Caudate nucleus (tissue), 63 donors: ENCODE measurements at places on chromosomes 2 and 18.

DNA sequence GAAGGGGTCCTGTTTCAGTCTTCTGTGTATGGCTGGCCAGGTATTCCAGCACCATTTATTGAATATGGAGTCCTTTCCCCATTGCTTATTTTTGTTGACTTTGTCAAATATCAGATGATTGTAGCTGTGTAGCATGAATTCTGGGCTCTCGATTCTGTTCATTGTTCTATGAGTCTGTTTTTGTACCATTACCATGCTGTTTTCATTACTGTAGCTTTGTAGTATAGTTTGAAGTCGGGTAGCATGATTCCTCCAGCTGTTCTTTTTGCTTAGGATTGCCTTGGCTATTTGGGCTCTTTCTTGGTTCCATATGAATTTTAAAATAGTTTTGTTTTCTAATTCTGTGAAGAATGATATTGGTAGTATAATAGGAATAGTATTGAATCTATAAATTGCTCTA lies 6.0 kb downstream of the SH3YL1 start:
- no peak for DNase-seq

- DNase-seq = no peak
These were observed 154.6 kb downstream of the ACOXL start for GRCh38 chr2:110886826-110887573.

DNA sequence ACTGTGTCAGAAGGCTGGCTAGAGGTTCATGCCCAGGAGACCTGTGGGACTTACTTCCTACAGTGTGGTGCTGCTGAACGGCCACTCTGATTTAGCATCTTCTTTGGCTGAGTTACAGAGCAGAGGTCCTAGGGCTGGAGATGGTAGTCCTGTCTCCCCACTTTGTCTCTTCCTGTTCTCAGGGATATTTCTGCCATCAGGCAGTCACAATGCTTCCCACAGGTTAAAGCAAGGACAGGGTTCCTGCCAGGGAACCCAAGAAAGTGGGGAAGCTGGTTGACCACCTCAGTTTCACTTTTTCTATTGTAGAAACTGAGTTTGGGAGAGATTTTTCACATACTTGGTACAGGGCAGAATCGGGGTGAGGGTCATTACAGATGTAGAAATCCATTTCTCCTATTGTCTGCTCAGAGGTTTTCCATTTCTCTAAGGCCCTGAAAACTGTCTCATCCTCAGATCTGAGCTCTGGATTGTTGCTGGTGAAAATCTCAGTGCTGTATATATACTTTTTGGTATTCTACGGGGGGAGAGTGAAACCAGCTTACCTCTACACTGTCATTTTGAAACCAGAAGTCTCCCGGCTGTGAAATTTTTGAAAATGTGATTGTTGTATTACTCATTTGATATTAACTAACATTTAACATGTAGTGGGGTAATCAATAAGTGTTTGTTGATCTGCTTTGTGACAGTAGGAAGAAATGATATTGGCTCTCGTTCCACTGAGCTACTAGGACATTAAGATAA lies 37.0 kb upstream of the MEP1B start:
- no peak for DNase-seq

- DNase-seq = no peak
These were observed 18.2 kb downstream of the FBLN7 start for GRCh38 chr2:112156152-112156986.

DNA sequence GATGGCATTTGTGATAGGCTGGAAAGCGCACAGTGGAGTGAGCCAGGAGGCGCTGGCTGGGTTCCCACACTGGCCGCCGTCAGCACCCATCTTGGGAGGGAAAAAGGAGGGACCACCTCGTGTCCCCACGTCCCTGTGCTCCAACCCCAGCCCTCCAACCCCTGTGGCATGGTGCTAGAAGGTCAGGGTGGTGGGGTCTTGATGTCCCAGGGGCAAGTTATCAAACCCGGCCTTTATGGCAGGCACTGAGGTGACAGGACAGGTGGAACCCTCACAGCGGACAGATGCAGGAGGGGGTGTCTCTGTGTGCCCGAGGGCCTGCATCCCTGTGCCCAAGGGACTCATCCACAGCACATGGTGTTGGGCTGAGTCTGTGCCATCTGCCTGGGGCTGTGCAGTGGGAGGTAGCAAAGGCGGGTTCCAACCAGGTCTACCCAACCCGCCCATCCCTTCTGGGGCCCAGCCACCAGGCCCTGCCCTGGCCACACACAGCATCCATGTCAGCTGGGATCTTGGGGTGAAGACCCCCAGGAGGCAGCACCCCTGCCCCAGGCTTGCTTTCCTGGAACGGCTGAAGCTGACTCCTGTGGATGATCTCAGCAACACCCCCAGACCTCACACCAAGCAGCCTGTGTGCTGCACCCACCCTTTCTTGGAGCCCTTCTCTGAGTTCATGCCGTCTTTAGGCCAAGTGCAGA lies 246.1 kb downstream of the NDUFA10 start:
- DNase-seq = no peak

GRCh38 chr2:55902429-55902828 lies 21.2 kb downstream of the EFEMP1 start:
- DNase-seq = no peak

DNA sequence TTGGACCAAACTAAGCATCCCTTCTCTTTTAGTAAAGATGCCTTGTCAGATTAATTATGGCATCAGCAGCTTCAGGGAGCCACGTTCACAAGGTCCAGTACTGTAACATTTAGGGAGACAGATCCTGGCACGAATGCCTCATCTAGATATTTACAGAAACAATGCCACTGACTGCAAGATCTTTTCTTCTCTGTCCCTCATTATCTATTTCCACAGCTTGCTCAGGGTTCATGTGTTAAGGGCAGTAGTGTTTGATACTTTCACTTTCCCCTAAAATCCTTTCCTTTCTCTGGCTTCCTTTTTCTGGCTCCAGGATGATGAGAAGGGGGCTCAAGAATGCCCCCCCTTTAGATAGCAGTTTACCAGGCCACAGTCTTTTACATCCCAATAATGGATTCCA lies 393.9 kb downstream of the BCL11A start:
- no peak for DNase-seq

GRCh38 chr2:24749069-24749691 lies 44.0 kb downstream of the PTRHD1 start:
- DNase-seq = no peak

DNA sequence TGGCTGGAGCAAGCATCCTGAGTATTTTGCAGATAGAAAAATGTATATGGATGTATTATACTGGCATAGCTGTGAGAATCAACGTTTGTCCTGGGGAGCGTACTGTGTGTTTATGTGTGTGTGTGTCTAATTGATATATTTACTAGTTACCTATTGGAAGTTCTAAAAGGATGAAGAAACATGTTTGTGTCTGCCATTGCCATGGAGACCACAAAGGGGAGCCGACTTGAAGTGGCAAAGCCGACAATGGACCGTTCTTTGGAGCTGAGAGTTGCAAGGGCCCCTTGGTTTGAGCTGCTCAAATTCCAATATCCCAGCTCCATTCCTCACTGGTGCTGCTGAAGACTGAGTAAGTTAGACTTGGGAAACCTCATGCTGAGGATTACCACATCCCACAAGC lies 14.3 kb upstream of the SLC25A52 start:
- no peak for DNase-seq

- no peak for DNase-seq
These were observed 2.3 kb upstream of the PSD4 start for GRCh38 chr2:113171334-113172075.

GRCh38 chr18:36757991-36758390 lies 70.8 kb downstream of the TPGS2 start:
- DNase-seq = no peak

DNA sequence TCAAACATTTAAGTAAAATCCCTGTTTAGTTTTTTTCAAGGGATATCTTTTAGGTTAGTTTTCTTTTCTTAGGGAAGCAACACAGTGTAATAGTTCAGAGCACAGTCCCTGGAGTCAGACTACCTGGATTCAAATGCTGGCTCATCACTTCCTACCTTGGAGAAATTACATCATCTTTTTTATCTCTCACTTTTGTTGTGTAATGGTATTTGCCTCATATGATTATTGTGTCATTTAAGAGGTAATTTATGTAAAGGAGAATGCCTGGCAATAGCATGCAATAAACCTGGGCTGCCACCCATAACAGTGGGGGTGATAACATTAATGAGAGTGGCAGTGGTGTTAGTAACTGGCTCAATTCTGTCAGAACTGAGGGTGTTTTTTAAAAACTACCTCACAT lies 26.3 kb downstream of the ERLEC1 start:
- no peak for DNase-seq

GRCh38 chr2:97932975-97933662 lies 62.6 kb downstream of the TMEM131 start:
- no peak for DNase-seq

GRCh38 chr2:177030451-177031105 lies 182.0 kb upstream of the HNRNPA3 start:
- DNase-seq = peak; percentile 37

DNA sequence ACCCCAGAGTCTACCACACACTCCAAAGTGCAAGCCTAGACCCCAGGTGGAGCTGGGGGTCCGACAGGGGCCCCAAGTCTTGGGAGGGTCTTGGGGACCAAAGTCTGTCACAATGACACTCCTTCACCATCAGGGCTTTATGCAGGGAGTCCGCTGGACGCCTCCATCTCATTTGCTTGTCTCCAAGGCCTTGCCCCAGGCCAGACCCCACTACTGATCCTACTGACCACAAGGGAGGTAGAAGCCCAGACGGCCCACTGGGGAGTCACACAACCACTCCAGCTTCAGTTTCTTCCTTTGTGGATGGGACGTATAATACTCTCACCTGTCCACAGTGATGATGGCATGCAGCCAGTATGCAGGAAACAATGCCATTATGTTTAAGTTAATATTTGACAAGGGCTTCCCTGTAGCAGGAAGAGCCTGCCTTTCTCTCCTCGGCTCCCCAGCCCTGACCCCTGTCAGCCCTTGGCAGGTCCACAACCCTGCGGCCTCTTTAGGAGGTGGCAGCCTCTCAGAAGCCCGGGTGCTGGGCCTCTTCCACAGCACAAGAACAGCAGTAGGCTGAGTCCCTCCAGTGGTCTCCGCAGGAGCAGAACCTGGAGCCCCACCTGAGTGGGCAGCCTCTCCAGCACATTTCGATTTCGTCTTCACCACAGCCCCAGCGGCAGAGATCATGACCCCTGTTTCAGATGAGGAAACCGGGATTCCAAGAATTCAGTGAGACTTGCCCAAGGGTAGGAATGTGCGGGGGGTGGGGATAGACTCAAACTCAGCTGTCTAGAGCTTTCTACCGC lies 6.5 kb downstream of the BIN1 start:
- no peak for DNase-seq

- DNase-seq = no peak
These were observed 9.1 kb upstream of the FAM124B start for GRCh38 chr2:224410946-224411561.

DNA sequence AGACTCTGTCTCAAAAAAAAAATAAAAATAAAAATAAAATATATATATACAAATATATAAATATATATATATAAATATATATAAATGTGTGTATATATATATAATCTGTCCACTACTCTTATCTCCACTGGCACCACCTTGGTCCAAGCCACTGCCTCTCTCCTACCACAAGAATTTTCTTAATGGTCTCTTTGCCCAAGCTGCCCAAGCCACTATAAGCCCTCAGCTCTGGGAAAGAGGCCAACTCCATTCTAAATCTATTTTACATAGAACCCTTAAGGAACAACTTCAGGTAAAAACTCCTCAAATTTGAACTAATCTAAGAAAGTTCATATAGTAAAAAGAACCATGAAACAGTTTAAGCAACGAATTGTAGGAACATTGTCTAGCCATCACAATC lies 45.6 kb upstream of the GREB1L start:
- no peak for DNase-seq

- no peak for DNase-seq
These were observed 865.0 kb upstream of the CDH2 start for GRCh38 chr18:29041976-29042375.

DNA sequence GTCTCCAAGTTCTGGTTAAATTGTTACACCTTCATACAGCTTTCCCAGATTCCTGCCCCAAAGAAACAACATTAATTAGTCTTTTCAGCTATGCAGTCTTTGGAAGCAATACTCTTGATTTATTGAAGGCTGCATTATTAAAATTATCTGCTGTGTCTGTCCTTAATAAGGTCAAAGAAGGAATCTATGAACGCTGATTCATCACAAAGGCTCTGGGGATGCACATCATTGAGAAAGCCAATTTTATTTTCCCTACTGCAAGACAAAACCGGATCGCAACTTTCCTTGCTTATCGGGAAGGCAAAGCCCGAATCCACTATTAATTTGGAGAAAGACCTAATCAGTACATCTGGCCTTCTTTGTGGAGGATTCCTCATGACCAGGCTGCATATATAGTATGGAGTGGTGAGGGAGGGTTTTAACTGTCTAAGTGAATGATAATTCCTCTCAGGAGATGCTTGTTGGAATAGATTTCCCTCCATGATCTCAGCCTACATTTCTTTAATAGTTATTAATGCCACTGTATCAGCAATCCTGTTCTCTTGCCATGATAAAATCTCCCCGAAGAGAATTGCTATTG lies 224.6 kb downstream of the PIK3C3 start:
- DNase-seq = no peak

- DNase-seq = no peak
These were observed 57.7 kb downstream of the METTL4 start for GRCh38 chr18:2513616-2514015.

GRCh38 chr2:200471928-200472645 lies 37.8 kb downstream of the KCTD18 start:
- no peak for DNase-seq

GRCh38 chr2:232731470-232731869 lies 34.3 kb downstream of the GIGYF2 start:
- no peak for DNase-seq

DNA sequence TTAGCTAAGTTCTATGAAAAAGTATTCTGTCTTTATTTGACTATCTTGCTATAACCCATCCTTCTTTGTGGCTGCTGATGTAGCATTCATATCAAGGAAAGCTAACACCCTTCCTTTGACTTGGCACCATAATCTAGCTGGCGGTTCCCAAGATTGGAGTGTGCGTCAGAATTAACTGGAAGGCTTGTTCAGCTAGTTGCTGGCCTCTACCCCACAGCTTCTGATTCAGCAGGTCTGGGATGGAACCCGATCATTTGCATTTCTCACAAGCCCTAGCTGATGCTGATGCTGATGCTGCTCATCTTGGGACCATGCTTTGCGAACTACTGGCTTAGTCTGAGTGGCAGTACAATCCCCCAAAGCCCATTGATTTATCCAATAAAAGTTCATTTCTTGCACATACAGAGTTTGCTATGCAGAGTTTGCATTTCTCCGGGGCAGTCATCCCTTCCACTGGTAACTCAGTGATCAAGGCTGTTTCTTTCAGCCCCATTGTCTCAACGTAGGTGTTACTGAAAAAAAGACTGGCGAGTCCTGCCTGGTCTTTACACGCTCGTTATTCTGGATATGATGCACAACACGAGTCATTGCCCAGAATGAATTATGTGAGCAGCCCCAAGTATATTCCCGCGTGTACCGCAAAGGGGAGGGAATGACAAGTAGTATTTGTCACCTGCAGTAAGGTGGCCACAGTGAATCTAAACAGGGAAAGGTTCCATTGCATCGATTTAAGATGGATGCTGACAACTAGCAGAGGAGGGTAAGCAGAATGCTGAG lies 96.5 kb downstream of the ZNF532 start:
- no peak for DNase-seq
